ENCODE measurements at places on chromosomes 2 and 18. TPM values are rescaled to one million over a fixed set of nuclear protein-coding genes. Genes with fewer than 3 reads are reported as not detected.

- H3K36me3 ChIP-seq: peaks cover 75% of the 10 kb centered on the region
- H3K27me3 ChIP-seq: no peaks in the 10 kb centered on the region
- DNase-seq: no peak
- no peak overlapping the region for H3K27ac ChIP-seq
- peaks cover 15% of the 10 kb centered on the region for H3K4me1 ChIP-seq
Measured at GRCh38 chr2:143708682-143709081, 579.5 kb downstream of the ARHGAP15 start.

DNA sequence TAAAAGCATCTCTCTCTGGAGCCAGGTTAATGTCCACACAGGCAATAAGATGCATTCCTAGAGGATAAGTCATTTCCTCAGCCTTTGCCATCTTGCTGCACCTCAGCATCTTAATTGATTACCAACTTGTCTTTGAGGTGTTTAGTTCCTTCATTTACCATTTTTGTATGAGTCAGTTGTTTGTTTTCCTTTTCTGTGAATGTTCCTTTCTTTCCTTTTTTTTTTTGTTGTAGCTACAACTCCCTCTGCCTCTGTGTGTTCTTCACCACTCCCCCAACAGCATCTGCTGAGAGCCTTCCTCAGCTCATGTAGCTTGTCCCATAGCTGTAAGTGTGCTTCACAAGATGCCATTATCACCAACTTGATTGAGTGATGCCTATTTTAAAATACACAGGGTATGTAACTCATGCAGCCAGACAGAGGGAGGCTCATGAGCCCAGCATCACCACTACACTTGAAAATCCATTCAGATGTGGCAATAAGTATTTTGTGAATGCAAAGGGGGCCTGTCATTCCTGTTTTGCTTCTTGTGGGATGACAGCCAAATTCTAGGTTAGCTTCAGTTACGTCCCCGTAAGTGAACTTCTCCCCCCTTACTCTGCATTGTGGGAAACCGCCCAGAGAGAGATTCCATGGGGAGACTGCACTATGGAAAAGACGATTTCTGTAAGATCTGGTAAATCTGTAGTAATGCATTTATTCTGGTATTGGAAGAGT is 315.9 kb upstream of the ZEB2 start:
- H3K4me1 ChIP-seq: no peaks in the 10 kb centered on the region
- peaks cover 2% of the 10 kb centered on the region for H3K27me3 ChIP-seq
- DNase-seq: no peak
- no peak overlapping the region for H3K4me3 ChIP-seq

DNA sequence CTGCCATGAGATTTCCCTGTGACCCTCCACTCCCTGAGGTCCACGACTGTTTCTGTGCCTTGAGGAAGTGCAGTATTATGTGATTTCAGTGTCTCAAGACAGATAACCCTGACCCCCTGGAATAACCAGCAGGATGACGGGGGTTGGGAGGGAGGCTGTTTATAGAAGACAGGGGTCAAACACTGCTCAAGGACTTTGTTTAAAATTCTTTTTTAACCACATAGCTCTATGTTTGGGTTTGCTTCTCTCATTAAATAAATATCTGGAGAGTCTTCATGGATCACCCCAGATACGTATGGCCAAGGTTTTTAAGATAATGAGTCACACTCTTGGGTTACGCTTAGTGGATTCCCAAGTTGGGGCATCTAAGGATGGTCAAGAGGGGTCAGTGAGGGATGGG is 523.8 kb upstream of the TNP1 start:
- no peak for DNase-seq
- no peak overlapping the region for H3K27ac ChIP-seq
- peaks cover 3% of the 10 kb centered on the region for H3K27me3 ChIP-seq
- no peak overlapping the region for H3K4me3 ChIP-seq

GRCh38 chr2:210250622-210251021 is 25.4 kb upstream of the ACADL start:
- DNase-seq: no peak
- H3K4me3 ChIP-seq: no peak overlapping the region
- H3K36me3 ChIP-seq: no peaks in the 10 kb centered on the region
- H3K4me1 ChIP-seq: no peaks in the 10 kb centered on the region
- H3K27ac ChIP-seq: no peak overlapping the region

- no peak overlapping the region for H3K27ac ChIP-seq
- peaks cover 2% of the 10 kb centered on the region for H3K27me3 ChIP-seq
- no peak overlapping the region for H3K4me3 ChIP-seq
- H3K36me3 ChIP-seq: peaks cover 2% of the 10 kb centered on the region
- peaks cover 9% of the 10 kb centered on the region for H3K4me1 ChIP-seq
Measured at GRCh38 chr2:240208096-240208495, 67.6 kb upstream of the OTOS start.

GRCh38 chr2:237625216-237625705 is 2.1 kb upstream of the LRRFIP1 start:
- no peak overlapping the region for H3K27ac ChIP-seq
- no peaks in the 10 kb centered on the region for H3K4me1 ChIP-seq
- DNase-seq: no peak
- no peaks in the 10 kb centered on the region for H3K36me3 ChIP-seq
- H3K27me3 ChIP-seq: peaks cover 46% of the 10 kb centered on the region
- peak overlapping the region; percentile 1 for H3K4me3 ChIP-seq

DNA sequence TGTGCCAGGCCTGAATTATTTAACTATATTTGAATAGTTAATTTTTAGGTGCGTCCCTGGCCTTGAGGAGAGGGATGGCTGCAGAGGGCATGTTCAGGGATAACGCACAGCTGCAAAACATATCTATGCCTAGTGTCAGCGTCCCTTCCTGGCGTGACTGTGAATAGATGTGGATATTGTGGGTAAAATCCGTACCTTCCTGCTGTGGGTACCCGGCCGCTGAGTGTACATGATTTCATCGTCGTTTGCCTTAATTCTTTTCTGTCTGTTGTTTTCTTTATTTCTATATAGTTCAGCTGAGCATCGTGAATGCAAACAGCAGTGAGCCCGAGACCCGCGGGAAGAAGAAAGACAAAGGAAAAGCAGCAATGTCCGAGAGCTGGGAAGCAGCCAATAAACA is 25.0 kb upstream of the MC2R start:
- H3K27me3 ChIP-seq: no peaks in the 10 kb centered on the region
- no peak for DNase-seq
- H3K36me3 ChIP-seq: no peaks in the 10 kb centered on the region
- no peaks in the 10 kb centered on the region for H3K4me1 ChIP-seq
- H3K27ac ChIP-seq: no peak overlapping the region

Gene ACMSD
- not detected for total RNA-seq

Gene TSN
- 80.1 TPM for total RNA-seq

Gene NEURL3
- total RNA-seq: 0.75 TPM

Gene MBOAT2
- 4.5 TPM for total RNA-seq

Data from activated T-helper 1 cell treated with anti-CD3 and anti-CD28 coated beads, Interleukin-12 subunit alpha, Interleukin-12 subunit beta, Interleukin-2, Interleukin-4 antibody, amounts not matched to agents 30 ng/mL and 10 ng/mL and 1 ng/mL, durations not matched to agents 14 hours and 24 hours and 36 hours (primary cell).